Neuronal stem cell (in vitro differentiated cells): ENCODE measurements at places on chromosomes 4 and X.

DNA sequence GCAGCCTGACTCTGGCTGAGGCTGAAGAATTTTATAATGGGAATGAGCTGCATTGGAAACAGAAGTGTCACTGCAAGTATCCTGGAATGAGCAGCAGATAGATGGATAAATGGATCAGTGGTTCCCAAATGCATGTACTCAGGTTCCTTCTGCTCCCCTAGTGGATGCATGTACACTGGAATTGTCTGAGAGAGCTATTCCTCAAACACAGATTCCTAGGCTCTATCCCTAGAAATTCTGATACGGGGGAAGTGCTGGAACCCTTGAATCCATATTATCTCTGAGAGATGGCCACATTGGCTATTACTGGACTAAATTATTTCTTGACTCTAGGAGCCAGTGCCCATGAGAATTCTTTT lies 64.8 kb downstream of the TMEM131L start:
- no peak for DNase-seq

DNA sequence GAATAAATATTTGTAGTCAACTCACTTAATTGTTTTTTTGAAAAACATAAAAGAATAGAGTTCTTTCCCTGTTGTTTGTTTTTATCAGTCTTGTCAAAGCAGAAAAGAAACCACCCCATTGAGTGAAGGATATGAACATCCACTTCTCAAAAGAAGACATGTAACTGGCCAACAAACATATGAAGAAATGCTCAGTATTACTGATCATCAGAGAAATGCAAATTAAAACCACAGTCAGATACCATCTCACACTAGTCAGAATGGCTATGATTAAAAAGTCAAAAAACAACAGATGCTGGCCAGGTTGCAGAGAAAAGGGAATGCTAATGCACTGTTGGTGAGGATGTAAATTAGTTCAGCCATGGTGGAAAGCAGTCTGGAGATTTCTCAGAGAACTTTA lies 326.1 kb upstream of the EMCN start:
- DNase-seq = no peak

- peak; percentile 54 for DNase-seq
Measured at GRCh38 chr4:76430519-76431388, 4.3 kb upstream of the SHROOM3 start.

DNA sequence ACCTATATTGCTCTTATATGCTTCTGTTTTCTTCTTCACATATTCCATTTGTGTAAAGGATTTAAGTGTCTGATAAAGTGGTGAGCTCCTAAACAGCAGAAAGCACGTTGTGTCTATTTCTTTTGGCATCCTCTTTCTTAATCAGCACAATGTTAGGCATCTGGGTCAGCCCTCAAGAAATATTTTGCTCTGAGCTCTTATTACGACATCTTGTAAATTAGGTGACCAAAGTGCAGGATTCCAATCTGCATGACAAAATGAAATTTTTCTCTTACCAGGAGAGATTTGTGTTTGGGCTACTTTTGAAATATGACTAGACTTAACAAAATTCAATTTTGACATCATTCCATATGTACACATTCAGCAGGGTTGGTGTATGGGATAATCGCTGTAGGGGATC lies 210.0 kb upstream of the IGFBP7 start:
- DNase-seq = no peak

DNA sequence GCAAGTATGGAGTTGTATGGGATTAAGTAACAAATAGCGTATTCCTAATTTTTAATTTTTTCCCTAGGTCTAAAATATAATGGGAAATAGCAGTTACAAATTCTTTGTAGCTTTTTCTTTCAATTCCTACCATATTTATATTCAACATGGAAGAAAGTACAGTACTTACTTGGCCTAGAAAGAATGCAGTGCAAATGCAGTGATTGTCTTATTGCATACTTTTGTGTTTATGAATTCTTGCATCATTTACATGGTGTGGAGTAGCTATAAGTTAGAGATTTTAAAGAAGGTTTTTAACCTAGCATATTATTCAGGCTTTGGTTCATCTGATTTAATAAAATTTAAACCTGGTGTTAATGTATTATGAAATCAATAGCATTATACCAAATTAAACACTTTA lies 263.3 kb downstream of the BMPR1B start:
- no peak for DNase-seq

DNA sequence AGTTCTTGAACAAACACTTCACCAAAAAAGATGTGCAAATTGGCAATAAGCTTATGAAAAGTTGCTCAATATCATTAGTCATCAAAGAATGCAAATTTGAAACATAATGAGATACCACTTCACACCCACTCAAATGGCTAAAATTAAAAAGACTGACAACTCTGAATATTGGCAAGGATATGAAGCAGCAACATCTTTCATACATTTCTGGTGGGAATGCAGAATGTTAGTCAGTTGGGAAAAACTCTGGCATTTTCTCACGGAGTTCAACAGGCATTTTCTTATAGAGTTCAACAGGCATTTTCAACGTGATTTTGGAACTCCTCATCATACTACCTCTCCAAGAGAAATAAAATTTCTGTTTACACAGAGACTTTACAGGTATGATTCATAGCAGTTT lies 297.4 kb upstream of the MAGEC2 start:
- no peak for DNase-seq

- no peak for DNase-seq
Measured at GRCh38 chr4:180296036-180296599, 1947.1 kb upstream of the TENM3 start.

- DNase-seq = no peak
Measured at GRCh38 chr4:98963538-98964433, 31.7 kb upstream of the METAP1 start.

DNA sequence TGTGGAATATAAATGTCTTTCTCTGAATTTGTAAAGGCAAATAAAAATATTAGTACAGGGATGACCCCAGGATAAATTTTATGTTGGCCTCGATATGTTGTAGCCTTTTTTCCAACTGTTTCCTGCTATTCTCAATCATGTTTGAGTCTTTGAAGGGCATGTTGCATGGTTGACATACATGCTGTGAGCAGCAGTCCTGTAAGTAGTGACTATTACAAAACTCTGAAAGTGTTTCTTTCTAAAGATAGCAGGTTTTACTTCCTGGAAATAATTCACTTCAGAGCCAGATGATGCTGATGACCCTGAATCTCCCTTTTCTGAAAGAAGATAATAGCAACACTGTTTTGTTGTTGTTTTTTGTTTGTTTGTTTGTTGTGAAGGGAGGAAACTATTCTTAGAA lies 393.0 kb upstream of the GNPDA2 start:
- DNase-seq = no peak

GRCh38 chrX:97060020-97060419 lies 176.3 kb downstream of the RPA4 start:
- DNase-seq = peak; percentile 0

DNA sequence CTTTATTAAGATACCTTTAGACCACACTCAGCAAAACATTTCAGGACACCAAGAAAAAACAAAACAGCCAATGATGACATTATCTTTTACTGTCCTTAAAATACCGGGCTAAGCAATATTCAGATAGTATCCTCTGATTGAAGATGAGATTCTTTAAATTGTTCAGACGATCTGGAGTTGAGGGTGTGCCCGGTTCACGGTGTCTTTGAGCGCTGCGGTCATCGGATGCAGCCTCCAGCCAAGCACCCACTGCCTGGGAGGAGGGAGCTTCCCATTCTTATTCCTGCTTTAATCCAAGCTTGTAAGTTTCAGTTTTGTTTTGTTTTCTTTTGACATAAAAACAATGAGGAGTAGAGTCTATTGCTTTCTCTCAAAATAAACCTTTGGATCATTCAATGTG lies 14.1 kb downstream of the FAM149A start:
- DNase-seq = no peak

GRCh38 chrX:101163166-101163565 lies 56.4 kb upstream of the DRP2 start:
- no peak for DNase-seq

DNA sequence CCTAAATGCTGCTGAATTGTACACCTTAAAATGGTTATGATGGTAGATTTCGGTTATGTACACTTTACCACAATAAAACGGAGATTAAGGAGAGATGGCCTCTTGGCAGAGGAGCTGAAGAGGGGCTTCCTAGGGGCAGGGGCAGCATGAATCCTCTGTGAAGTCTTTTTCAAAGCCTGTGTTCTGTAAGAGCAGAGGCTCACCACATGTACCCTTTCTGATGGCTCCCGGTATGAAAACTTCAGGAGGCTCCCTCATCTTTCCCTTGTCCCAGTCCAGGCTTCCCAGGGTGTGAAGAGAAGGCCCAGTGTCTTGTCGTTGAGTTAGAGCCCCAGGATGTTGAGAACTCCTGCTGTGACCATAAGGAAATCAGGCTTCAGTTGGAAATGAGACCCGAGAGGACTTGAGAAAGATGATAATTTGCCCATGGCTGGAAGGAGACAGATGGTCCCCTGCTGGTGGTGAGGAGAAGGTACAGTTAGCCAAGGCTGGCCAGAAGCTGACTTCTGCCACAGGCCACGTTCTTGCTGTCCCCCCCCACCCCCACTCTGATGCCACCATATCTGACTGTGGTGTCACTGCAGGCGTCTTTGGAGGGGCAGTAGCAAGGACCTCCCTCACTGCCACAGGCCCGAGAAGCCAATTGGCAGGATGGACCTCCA lies 31.8 kb upstream of the MTM1 start:
- DNase-seq = no peak

DNA sequence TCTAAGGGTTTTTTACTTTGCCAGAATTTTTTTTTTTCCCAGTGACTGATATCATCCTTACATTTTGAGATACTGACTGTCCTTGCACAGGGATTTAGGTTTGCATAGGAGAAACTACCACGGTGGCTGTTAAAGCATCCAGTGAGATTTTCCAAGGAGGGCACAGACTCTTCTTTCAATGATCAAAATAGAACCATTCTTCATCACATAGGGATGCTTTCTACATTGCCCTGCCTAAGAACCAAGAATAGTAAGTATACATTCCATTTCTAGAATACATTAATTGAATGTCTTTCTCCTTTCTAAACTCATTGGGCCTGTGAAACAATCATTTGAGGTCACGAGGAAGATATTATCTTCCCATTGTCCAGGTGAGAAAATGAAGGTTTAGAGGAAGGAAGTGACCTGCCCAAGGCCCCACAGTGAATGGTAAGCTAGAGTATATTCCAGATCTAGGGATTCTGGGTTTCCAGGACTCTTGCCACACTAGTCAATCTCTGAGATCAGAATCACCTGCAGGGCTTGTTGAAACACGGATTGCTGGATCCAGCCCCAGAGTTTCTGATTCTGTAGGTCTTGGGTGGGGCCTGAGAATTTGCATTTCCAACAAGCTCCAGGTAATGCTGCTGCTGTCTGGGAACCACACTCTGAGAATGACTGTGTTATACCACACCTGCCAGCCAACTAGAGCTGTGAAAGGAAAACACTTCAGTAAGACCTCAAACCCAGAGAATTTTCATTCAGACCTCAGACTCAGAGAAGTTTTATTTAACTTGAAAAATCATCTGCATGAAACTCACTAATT lies 17.7 kb upstream of the TMEM154 start:
- DNase-seq = no peak

- peak; percentile 56 for DNase-seq
Measured at GRCh38 chr4:46844325-46844917, 64.6 kb downstream of the COX7B2 start.

DNA sequence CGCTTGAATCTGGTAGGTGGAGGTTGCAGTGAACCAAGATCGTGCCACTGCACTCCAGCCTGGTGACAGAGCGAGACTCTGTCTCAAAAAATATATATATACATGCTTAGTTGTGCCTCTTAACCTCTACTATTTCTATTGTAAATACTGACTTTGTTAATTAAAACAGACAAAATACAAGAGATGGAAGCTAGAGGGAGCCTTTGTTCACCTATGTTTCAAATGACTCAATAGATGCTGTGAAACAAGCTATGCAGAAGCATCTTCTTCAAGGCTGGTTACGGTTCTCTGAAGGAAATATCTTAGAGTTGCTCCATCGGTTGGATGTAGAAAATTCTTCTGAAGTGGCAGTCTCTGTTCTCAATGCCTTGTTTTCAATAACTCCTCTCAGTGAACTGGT lies 6.2 kb downstream of the NCAPG start:
- DNase-seq = no peak

- no peak for DNase-seq
Measured at GRCh38 chr4:103092245-103092644, 7.4 kb downstream of the BDH2 start.

GRCh38 chr4:113080050-113080449 lies 30.6 kb downstream of the ANK2 start:
- DNase-seq = no peak

DNA sequence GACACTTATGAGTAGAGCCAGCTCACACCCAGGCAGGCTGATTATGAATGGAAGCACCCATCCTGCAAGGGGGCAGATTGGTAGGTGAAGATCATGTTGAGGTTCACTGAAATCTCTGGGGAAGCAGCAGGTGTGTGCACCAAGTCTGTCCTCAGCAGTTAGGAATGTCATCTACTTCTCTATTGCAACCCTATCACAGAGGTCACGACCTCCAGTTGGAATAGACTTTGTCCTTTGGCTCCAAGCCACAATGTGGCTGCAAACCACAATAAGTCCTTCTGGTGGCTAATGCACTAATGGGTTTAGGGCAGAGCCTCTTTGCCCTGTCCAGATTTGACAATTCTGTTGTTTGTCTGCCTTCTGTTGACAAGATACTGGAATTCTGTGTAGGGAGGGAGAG lies 1056.7 kb downstream of the PCDH19 start:
- DNase-seq = no peak

DNA sequence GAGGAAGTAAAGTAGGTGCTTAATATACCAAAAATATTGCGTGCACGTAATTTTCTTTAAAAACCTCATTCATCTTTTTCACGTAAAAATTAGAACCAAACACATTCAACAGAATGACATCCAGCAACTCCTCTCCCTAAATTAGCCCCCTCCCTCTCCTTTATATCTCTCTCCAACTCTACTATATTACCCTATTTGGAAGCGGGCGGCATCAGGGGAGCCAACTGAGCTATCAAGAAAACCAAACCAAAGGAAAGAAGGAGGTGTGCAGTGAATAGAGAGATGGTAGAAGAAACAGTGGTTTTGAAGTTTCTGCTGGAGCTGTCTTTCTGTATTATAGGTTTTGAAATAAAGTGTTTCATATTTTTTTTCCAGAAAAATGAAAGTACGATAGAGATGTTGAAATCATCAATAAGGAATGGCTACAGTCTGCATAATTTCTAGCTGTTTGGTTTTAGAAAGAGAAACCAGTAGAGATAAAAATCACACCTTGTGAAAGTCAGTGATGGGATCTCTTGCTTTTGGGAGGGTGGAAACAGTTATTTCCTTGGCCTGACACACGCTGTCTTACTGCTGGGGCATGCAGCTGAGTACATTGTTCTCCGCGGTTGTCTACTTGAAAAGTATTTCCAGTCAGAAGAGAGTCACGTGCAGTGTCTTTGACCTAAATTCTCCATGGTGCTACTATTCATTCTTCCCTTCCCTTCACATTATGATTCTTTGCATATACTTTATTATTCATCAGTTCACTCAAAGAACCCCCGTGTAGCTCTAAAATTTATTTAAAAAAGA lies 94.1 kb upstream of the WDR17 start:
- DNase-seq = no peak

DNA sequence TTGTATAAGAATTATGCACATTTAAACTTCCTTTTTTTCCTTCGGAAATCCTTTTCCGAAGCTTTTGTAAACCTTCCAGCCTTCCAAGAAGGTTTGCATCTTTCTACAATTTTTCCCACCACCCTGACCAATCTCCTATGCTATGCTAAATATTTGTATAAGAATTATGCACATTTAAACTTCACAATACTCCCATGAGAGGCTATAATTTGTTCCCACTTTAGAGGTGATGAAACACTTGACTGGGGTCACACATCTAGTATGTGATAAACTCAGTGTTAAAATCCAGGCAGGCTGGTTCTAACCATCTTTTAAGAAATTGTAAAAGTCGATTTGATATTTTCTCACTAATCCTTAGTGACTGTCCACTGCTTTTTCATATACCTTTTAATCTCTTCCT lies 22.1 kb downstream of the NUDT6 start:
- DNase-seq = no peak
